ENCODE measurements at places on chromosomes 12 and 14.
A peak's percentile ranks its signal among the peaks of the same experiment; 100 is the strongest.

GRCh38 chr12:15556411-15557102 lies 232.6 kb downstream of the EPS8 start:
- DNase-seq = no peak

GRCh38 chr12:623865-624372 lies 39.3 kb downstream of the NINJ2 start:
- DNase-seq = no peak

GRCh38 chr12:121826318-121827150 lies 22.7 kb downstream of the SETD1B start:
- DNase-seq = no peak

DNA sequence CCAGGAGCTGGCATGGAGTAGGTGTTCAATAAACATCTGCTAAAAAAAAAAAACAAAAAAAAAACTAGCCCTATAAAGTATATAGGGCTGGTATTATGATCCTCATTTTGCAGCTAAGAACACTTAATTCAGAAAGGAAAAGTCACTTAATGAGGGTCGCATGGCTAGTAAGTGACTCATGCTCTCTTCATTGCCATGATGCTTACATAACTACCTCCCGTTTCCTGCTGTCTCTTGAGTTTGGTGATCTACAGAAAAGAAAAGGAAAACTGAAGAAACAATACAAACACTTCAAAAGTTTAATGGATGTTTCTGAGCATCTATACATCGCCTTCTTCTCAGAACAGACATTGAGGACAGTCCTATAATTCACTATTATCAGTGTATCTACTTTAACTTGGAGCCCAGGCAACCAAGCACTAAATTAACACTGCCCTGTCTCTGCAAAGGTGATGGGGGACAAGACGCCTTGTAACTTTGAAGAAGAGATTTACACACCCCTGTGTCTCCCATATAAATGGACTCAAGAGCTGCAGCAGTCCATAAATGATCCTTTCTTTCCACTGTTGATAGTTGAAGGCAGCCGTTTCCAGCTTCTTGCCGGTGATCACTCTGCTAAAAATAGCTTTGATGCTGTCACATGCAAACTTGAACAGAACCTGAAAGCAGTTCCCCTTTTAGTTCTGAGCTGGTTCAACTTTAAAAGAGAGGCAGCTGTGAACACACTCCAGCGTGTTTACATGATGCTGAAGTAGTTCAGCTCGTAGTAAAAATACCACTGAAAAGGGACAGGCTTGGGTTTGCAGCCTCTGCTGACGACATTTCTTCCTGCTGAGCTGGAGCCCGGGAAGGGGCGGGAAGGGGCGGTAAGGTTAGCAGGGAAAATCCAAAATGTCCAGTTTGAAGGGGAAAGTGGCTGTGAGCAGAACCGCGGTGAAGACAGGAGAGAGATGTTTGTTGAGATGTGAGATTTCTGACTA lies 113.3 kb downstream of the FOXN3 start:
- peak; percentile 63 for DNase-seq

GRCh38 chr14:105498430-105499255 lies 7.6 kb downstream of the TEDC1 start:
- no peak for DNase-seq

DNA sequence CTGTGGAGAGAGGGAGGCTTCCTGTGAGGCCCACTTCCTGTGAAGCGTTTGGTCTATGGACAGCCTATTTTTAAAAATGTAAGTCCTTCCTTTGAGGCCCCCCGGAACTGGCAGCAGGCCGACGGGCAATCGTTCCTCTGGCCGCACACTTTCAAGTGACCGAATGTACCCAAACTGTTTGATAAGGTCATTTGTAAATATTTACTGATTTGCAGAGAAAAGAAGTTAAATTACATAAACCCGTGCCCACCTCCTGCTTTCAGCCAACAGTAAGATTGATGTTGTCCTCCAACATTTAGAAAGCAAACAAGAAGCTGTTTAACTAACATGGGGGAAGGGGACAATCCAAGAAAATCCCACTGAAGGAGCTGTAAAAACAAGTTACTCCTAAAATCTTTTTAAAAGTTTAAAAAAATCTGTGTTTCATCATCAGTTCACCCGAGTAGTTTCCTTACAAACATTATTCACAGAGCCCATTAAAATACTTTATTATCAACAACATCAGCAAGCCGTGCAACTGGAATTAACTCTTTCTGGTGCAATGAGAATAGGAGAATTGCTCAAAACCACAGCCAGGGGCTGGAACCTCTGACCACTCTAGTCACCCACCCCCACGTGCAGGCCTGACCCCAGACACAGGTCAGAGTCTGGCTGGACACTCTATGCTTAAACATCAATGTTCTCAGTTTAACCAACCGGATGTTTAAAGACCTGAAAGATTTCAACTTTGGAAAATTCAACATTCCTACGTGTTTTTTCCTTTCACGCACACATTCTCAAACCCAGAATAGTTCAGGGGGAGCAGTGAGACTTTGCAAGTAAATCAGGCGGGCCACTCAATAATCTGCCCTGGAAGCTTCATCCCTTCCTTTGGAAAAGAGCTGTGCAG lies 65.3 kb downstream of the FOXN3 start:
- no peak for DNase-seq

- no peak for DNase-seq
These were observed 572.0 kb upstream of the ATP2B1 start for GRCh38 chr12:90280564-90281058.

- DNase-seq = no peak
These were observed 115.6 kb downstream of the LRIG3 start for GRCh38 chr12:58804749-58805148.

- no peak for DNase-seq
These were observed 431.8 kb downstream of the DPF3 start for GRCh38 chr14:72462056-72462455.

- no peak for DNase-seq
These were observed 280.3 kb upstream of the DIO2 start for GRCh38 chr14:80491650-80492049.

DNA sequence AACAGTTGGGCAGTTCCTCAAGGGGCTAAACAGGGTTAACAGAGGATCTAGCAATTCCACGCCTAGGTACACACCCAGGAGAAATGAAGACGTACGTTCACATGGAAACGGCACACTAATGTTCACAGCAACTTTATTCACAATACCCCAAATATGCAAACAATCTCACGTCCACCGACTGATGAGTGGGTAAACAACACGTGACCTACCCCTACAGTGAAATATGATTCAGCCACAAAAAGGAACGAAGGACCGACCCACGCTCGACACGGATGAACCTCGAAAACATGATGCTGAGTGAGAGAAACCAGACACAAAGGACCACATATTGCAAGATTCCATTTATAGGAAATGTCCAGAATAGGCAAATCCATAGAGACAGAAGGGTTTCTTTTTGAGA lies 112.7 kb downstream of the NCOR2 start:
- DNase-seq = no peak

DNA sequence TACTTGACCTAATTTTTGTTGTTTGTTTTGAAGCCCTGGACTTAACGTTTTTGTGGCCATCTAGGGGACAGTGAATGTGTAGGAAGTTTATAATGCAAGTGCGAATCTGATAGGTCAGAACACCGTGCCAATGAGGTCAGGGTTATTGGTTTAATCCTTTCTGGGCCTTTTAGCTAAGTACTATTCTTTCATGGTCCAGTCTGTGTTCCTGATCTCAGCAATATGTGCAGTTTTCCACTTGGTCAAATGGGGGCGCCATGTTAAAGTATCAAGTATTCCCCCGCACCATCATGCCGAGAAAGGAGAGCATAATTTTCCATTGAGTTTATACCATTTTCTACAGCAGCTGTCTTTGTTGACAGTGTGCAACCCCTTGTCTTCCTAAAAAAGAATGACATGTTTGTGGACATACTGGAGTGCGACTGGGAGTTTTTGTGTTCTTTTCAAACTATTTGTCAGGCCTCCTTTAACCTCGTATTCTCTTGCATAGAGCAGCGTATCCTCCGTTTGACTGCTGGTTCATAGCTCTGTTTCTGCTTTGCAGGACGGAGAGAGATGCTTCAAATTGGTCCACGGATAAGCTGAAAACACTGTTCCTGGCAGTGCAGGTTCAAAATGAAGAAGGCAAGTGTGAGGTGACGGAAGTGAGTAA lies 1.3 kb downstream of the AHSA1 start:
- peak; percentile 29 for DNase-seq

GRCh38 chr12:7042842-7043241 lies 17.7 kb upstream of the C1S start:
- DNase-seq = no peak

DNA sequence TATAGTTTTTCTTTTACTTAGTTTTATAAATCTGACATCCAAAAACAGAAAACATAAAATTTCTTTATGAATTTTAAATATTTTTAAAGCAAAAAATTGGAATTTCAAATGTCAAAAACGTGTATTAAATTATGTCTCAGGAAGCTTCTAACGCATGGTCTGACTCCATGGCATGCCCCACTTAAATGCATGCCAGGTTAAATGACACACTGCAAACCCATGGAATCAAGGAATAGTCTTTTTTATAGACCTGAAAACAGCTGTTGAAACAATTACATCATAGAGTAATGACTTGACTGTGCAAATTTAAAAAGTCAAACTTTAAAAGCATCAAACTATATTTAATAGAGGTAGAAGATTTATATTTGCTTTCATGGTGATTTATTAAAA lies 96.1 kb upstream of the DACT1 start:
- DNase-seq = no peak

DNA sequence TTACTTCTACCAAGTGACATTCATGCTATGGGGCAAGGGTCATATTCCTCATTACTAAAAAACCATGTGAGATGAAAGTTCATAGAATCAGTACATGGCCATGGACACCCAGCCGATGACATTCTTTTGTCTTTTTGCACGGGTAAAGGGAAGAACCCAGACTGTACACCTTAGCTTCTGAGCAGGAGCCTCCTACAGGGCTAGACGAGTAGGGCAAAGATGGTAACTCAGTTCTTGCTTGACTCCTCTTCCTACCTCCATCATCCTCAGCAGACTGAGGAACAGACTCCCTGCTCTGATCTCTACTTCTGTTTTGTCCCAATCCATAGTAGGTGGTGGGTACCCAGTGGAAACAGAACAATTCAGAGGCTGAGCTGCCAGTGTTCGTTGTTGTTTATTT lies 281.3 kb downstream of the NPAS3 start:
- no peak for DNase-seq

DNA sequence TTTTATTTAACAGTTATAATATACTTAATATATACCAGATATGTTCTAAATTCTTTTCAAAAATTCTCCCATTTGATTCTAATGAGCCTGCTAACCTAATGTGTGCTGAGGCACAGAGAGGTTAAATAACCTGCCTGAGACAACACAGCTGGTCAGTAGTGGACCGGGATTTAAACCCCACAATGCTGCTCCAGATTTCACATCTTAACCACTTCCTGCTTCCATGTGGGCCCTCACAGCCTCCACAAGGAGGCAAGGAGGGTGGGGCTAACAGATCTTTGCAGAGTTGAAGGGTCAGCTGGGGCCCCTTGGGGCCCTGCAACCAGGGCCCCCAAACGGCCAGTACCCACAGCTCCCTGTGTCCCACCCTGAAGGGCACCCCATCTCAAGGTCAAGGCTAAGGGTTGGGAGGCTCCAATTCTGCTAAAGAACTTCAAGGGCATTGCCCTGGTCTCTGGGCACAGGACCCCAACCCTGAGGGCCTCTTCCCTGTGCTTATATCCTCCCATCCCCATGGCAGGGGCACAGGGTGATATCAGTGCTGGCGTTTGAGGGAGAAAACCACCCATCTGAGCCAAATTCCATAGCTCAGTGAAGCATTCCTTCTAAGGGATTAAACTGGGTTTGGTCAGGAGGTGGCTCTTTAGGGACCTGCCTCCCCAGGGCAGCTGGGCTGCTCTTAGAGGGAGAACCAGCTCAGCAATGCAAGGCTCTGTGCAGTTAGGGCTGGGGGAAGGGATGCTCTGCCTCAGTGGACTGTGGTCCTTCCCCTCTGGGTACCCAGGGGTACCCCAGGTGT lies 2.2 kb downstream of the KRT80 start:
- no peak for DNase-seq

DNA sequence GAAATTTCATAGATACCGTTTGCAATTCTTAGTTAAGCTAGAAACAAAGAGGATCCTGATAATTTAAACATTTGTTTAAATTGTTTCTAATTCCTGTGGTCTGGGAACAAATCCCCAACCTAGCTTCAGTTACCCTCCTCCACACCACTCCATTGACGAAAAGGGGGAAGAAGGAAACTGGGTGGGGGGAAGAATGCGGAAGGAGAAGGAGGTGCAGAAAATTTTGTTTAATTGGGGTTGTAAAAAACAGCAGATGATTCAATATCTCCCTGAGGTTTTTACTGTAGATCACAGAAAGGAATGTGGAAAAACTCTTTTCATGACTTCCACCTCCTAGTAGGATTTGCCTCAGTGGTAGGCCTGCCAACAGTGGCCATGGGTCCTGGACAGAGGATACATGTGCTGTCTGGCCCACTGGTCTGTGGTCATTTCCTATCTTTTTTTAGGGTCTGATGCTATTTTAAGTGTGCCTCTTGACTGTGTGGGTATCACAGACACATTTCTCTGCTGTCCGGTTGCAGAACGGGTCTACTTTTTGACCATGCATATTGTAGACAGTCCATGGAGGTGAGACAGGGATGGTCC lies 122.9 kb upstream of the PCED1B start:
- no peak for DNase-seq

All from AG04449 (cell line).